ENCODE measurements at places on chromosomes 7 and 10.

DNA sequence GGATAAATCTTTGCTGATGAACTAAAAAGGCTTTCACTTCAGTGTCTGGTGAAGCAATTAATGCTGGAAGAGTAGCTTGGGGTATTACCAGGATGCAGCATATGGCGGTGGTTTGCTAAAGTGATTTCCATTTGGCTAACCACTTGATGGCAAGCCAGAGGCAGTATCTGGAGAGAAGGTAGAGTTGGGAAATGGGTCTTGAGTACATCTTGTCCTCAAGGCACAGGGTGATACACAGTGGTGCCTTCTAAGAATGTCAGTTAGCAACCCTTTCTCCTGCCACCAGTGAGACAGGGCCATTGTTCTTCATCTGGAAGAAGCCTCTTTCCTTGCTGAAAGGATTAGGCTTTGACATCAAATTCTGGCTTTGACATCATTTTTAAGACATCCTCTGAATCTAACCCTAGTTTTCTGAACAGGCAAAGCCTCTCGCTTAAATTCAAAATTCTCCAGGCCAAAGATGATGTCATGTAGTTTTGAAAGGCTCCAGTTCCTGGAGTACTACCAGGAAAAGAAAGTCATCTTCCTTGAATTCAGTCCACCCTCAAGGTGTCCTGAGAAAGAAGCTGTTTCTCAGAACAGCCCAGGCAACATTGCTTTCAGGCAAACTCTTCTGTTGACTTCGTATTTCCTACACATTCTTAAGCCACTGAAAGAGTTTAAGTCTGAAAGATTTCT is 162.4 kb downstream of the ARID5B start:
- no peak for DNase-seq

- DNase-seq: peak; percentile 28
Measured at GRCh38 chr7:41628901-41629300, 74.0 kb downstream of the INHBA start.

- no peak for DNase-seq
Measured at GRCh38 chr10:59234194-59234593, 57.8 kb downstream of the PHYHIPL start.

GRCh38 chr10:61987951-61988379 is 86.5 kb downstream of the ARID5B start:
- no peak for DNase-seq

GRCh38 chr7:11841657-11842056 is 9.7 kb upstream of the THSD7A start:
- DNase-seq: no peak

DNA sequence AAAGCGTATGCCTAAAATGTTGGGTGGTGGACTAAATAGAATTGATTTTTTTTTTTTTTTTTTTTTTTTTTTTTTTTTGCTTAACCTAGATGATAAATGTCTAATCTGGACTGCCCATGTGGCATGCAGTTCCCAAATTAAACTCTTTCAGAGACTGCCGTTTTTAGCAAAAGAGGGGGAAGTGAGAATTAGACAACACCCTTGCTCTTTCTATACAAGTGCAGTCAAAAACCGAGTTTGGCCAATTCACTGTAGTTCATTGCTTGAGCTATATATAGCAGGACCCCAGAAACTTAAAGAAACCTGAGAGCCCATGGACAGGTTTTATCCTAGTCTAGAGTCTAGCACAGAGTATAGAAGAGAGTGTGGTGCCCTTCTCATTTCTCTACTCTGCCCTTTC is 141.9 kb downstream of the GRM3 start:
- no peak for DNase-seq

DNA sequence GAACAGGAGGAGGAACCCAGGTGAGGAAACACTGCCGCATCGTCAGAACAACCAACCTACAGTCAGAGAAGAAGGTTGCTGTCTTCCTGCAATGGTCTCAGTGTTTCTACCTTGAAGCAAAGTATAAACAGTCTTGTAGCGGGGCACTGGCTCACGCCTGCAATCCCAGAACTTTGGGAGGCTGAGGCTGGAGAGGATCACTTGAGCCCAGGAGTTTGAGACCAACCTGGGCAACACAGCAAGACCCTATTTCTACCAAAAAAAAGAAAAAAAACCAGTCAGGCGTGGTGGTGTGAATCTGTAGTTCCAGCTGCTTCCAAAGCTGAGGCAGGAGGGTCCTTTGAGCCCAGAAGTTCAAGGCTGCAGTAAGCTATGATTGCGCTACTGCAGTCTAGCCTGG is 23.4 kb downstream of the SNX8 start:
- DNase-seq: no peak

DNA sequence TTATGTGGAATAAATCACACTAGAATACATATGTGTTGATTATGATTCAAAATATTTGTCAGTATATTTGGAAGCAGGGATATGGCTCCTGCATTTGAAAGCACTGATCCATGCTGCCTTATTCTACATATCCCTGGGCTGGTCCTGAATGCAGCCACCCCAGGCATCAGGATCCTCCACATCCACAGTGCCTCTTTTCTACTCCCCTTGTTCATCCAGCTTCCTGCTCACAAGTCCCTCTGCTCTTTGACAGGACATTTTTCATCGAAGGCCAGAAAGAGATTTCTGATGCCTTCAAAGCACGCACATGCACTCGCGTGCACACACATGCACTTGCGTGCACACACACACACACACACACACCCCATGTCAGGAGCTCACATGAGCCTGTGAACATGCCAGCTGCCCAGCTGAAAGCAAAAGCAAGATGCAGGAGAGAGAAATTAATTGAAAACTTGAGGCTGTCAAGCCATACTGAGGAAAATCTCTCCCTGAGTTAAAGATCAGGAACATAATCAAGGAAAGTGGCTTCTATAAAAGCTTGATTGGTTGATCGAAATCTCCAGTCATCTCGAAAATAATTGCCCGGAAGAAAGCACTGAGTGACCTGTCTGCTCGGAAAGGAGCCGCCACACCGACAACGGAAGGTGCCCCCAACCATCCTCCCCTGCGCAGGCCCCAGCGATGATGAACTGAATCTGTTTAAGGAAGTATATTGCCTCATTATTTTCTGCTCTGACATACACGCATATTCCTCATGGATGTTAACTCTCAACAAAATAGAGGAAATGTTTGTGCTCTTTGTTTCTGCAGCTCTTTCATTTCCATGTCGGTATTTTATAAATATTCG is 104.0 kb upstream of the ARID5B start:
- DNase-seq: no peak

GRCh38 chr7:87325576-87326370 is 19.7 kb upstream of the CROT start:
- no peak for DNase-seq

GRCh38 chr10:72089618-72090017 is 1.3 kb upstream of the SPOCK2 start:
- DNase-seq: no peak

GRCh38 chr7:80997841-80998240 is 79.0 kb upstream of the SEMA3C start:
- DNase-seq: no peak

DNA sequence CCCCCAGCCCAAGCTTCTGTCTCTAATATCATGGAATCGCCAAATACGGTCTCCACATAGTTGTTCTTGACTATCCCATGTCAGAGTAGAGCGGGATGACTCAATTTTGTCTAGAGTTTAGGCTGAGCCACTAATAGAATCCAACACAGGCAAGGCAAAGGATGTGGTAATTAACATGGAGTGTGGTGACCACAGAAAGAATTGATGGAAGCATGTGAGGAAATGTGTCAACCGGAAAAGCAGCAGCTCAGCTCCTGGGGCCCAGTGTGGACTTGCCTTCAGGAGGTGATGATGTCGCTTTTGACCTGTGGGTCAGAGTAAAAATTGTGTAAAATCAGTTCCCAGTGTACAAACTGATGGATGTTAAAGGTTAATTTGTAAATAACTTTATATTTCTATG is 139.3 kb upstream of the KLF6 start:
- peak; percentile 94 for DNase-seq

- DNase-seq: no peak
Measured at GRCh38 chr7:129824291-129825208, 128.2 kb downstream of the UBE2H start.

DNA sequence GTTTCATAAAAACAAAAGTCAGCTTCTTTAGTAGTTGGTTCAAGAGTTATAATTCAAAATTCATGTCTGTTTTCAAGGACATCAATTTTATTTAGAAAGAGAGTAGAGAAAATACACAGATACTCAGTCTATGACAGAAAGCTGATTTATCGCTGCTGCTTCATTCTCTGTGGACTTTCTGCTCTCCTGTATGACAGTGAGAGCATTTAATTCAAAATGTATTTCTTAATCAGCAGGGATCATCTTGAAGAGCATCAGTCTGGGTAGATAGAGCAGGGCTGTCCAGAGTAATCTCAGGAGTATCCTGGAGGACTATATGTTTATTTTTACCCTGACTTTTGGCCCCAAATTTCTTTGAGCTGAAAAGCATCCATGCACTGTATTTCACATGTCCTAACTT is 1676.7 kb downstream of the REEP3 start:
- DNase-seq: no peak

DNA sequence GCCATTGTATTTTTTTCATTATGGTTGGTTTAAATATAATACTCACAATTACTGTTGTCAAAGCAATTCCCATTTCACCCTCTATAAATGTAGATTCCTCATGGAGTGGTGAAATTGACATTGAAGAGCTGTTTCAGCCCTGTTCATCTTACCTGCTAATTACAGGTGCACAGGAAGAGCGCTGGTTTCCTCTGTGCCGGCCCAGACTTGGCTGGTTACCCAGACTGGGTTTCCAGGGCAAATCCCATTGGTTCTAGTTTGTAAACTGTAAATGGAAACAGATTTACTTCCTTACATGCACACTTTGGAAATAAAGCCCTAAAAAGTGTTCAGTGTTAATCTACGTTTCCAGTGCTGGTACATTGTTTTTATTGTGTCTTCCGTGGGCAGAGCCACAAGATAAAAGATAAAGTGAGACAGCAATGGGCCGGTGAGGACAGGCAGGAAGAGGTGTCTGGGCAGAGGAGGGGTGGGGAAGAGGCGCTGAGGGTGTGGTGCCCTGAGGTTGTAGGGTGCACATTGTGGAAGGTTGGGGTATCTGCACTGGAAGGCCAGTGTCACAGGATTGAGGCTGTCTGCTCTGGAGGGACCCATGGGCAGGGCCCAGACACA is 71.6 kb upstream of the ZPBP start:
- no peak for DNase-seq

DNA sequence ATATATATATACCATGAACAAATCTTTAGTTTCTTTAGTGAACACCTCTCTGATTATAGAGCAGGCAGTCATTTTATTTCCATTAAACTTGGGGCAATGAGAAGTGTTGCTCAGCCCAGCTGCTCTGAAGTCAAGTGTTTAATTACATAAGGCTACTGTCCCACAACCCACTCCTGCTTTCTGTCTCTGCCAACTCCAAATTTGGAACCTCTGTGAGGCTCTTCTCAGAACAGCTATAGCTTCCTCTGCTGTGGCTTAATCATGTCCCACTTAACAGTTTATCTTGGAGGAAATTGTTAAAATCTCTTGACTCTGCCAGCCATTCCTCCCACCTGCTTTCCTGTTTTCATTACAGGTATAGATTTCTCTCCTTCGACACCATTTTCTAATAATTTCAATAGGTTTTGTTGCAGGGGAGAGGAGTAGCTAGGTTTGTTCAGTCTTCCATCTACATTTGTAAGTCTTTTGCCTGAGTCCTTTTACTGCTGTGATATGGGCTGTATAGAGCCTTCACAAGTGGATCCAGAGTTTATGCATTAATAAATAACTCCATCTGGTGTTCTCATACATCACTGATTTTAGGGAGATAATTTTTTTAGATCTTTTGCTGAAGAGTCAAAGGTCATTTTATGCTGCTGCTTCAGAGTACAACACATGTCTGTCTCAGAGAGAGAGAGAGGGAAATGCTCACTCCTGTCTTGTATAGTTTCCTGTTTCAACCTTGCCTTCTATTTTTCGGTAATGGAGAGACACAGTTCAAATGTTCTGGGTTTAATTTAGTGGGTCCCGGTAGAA is 170.4 kb downstream of the WNT2 start:
- DNase-seq: no peak

DNA sequence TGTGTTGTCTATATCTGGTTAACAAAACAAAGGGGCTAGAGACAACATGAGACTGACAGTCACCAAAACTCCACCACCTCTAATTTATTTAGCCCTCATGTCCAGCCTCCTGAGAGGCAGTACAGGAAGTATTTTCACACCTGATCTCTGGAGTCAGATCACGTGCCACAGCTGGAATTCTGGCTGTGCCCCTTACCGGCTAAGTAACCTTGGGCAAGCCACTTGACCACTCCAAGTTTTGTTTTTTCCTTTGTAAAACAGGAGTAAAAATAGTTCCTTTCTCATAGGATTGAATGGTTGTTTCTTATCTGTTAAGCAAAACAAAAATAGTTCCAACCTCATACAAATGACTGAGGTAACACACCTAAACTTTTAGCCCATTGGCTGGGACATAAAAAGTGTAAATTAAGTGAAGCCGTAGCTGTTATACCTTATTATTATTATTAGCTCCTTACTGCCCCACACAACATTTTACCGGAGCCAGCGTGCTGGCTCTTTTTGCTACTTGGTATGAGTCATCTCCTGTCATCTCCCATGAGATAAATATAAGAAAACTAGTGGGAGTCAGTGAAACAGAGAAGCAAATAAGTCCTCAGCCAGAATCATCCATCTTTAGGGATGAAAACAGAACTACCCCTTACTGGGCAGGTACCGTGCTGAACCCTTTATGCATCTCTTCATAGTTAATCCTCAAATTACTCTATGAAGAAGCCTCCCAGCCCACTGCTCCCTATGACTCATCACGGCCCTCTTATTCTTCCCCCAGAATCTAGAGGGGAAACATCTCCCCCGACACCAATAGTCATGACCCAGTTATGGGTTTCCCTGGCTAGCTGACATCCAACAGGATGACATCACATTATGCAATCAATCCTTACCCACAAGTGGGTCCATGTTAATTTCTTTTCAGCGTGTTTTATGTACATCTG is 44.9 kb downstream of the PPP1R3C start:
- peak; percentile 91 for DNase-seq

DNA sequence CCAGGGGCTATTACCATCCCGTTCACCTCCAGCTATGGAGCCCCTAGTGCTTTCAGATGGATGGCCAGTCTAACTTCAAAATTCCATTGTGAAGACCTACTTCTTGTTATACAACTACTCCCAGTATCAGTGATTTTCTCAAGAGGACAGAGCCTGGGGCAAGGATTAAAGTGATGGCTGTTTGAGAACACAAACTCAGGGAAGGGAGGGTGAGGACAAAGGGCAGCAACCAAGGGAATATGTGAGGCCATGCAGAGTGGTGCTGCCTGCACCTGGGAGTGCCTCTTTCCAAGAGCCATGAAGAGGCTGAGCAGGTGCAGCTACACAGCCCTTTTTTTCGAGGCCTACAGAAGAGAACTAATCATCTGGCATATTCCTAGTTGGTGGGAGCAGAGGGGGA is 303.5 kb upstream of the BMPER start:
- DNase-seq: no peak

DNA sequence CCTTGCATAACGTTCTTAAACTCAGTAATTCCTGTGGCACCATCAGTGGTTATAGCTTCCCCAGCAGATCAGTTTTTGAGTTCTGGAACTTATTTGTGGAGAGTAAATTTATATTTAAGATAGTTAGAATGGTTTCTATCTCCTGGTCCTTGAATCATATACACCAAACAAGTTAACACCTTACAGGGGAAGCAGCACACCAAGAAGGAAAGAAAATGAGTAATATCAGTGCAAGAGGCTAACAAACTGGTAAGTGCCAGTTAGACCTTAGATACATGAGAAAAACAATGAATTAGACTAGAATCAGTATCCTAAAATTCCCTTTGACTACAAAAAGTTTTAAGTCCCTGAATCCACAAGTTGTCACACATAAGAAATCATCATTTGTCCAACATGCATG is 54.2 kb downstream of the ABI1 start:
- DNase-seq: no peak

- no peak for DNase-seq
Measured at GRCh38 chr7:113256883-113257531, 138.7 kb upstream of the SMIM30 start.

GRCh38 chr10:129637846-129638245 is 170.8 kb downstream of the MGMT start:
- no peak for DNase-seq

Measured in fibroblast of skin of abdomen (primary cell).